Effector memory CD4-positive, alpha-beta T cell (primary cell): ENCODE measurements at places on chromosomes 16 and 17.

- DNase-seq: peak; percentile 23
Measured at GRCh38 chr16:79601092-79601930, 774 bp upstream of the MAF start.

GRCh38 chr17:42928714-42929496 is 28.3 kb downstream of the G6PC1 start:
- no peak for DNase-seq

DNA sequence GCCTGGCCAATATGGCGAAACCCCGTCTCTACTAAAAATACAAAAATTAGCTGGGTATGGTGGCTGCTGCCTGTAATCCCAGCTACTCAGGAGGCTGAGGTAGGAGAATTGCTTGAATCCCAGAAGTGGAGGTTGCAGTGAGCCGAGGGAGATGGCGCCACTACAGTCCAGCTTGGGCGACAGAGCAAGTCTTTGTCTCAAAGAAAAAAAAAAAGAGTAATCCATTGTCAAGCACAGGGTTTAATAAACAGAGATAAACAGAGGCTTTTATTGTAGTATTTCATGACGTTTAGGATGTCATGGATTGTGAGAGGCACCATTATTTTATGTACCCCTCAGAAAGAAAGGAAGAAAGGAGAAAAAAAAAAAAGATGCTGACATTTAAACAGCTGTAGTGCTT is 75.2 kb upstream of the RNU2-1 start:
- no peak for DNase-seq

DNA sequence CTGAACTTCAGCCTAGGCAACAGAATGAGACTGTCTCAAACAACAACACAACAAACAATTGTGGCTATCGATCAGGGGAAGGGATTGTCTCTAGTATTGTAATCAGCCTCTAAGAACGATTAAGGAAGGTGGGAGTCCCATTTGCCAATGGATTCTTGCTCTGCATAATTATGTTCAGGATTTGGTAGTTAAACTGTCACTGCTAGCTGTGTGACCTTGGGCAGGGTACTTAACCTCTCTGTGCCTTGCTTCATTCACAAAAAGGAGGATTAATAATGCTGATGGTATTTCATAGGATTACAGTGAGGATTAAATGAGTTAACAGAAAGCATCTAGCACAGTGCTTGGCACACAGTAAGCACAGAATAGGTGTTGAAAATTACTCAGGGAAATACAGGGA is 6.7 kb upstream of the SSTR2 start:
- DNase-seq: no peak

DNA sequence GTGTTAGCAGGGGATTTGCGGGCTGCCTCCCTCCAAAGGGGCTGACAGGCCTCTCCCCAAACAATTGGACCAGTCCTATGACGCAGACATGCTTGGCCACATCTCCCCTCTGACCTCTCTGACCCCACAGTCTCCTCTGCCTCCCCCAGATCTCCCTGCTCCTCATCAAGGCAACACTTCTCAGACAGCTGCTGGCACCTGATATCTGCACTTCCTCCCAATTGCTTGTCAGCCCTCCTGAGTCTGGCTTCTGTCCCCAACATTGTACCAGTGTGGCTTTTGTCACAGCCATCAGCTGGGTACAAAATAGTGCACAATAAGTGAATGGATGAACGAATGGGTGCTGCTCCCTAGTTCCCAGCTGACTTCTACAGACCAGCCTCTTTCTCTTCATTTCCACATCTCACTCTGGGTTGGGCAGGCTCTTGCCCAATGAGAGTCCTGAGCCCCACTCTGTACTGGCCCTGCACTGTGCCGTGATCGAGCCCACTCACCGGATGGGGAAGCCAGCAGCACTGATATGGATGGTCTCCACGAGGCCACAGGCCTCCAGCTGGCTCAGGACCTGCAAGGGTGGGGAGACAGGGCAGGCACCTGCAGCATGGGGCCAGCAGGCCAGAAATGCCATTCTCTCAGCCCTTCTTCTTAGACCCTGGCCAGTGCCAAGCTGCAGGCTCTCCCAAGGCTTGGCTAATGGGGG is 17.1 kb downstream of the ZNHIT3 start:
- no peak for DNase-seq

- no peak for DNase-seq
Measured at GRCh38 chr17:9968881-9969280, 63.8 kb upstream of the RCVRN start.

- DNase-seq: no peak
Measured at GRCh38 chr16:84726669-84727467, 27.1 kb downstream of the USP10 start.

DNA sequence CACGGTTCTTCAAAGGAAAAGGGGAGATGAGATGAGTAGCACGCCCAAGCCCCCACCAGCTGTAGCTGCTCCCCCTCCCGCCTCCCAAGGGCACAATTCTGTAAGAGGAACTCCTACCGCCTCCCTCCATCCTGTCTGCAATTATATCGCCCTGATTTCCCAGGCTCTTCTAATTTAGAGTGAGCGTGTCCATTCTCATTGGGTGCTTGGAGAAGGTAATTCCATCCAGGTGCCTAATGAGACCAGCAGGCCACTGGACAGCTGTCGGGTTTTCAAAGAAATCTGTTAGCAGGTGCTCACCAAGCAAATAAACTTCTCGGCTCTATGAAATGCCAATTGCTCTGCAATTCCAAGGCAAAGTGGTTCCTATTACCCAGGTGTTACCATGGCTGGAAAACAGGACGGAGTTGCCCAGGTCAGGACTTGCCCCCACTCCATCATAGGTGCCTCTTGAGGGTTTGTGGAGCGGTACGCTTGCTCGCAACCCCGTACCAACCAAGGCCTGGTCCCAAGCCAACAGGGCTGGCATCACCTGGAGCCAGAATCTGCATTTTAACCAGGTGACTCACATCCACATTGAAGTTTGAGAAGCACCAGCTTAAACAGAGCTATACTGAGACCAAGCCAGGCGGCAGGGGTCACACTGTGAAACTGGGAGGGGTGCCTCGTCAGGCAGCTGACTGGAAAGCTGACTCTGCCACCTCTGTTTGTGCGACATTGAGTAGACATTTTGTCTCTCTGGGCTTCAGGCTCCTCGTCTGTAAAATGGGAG is 16.5 kb upstream of the MEAK7 start:
- DNase-seq: no peak

DNA sequence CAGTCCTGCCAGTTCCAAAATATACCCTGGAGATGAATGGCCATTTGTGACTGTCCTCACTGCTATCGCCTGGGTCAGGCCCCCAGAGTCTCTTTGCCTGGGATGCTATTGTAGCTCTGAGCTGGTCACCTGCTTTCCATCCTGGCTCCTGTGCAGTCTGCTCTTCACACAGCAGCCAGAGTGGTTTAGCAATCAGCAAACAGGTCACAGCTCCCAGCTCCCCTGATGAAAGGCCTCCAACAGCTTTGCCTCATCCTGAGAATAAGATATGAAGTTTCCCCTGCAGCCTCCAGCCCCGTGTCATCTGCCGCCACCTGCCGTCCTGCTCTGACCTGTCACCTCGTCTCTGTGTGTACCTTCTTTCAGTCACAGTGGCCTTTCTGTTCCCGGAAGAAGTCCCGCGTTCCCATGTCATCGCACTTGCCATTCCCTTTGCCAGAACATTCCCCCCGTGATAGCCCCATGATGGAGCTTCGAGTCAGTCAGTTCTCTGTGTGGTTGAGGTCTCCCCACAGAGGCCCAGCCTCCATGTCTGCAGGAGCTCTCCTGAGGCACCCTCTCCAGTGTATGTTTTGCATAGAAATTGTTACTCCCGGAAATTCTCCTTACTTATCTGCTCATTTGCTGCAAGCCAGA is 281.5 kb downstream of the SNX29 start:
- DNase-seq: no peak

DNA sequence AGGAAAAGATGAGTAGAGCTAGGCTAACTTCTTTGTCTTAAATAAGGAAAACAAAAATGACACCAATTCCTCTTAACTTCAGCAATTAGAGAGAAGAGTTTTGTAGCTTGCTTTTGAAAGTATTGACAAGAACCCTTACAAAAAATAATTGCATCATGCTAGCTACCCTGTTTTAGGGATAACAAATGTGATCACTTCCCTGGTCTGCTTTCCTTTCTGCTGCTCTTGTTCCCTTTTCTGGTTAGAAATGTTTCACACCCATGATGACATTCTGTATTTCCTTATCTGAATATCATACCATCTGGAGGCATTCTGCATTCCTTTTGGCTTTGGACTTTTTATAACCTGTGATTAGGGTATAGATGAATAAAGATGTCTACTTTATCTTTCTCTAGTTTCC is 9.9 kb upstream of the SMIM36 start:
- no peak for DNase-seq

- DNase-seq: peak; percentile 38
Measured at GRCh38 chr17:38428112-38428642, at the start of gene ARHGAP23. Gene ARHGAP23 (plus strand): TSS chr17:38428464. CDS start chr17:38428486, 22 bp downstream.

DNA sequence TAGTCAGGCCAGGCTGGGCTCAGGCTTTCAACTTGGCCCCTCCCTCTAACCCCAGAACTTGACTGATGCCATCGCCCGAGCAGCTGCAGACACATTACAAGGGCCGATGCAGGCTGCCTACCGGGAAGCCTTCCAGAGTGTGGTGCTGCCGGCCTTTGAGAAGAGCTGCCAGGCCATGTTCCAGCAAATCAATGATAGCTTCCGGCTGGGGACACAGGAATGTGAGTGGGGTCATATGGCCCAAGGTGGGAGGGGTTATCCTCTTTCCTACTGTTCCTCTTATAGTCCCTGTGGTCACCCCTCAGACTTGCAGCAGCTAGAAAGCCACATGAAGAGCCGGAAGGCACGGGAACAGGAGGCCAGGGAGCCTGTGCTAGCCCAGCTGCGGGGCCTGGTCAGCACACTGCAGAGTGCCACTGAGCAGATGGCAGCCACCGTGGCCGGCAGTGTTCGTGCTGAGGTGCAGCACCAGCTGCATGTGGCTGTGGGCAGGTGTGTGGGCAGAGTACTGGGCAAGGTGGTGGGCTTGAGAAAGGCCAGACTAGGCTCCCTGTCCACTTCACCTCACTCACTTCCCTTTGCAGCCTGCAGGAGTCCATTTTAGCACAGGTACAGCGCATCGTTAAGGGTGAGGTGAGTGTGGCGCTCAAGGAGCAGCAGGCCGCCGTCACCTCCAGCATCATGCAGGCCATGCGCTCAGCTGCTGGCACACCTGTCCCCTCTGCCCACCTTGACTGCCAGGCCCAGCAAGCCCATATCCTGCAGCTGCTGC is 2.1 kb upstream of the NRN1L start:
- DNase-seq: no peak

- DNase-seq: no peak
Measured at GRCh38 chr16:85486256-85486915, 126.7 kb upstream of the GSE1 start.

DNA sequence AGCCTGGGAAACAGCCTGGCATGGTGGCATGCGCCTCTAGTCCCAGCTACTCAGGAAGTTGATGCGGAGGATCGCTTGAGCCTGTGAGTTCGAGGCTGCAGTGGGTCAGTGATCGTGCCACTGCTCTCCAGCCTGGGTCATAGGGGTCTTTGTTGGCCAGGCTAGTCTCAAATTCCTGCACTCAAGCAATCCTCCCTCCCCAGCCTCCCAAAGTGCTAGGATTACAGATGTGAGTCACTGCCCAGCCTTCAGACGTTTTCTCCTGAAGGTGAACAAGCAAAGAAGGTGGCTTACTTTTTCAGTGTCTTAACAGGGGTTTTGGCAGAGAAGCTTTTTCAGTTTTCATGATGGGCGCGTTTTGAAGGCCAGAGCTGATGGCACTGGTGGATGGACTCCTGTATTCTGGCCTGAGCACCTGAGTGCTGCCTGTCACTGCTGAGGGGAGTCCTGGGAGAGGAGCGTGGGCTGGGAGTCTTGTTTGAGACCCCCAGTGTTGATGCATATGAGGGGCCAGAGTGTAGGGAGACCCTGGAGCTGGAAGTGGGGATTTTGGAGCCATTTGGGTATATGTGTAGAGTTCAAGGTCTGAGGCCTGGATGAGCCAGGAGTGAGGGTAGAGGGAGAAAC is 41.4 kb downstream of the FOXK2 start:
- no peak for DNase-seq

DNA sequence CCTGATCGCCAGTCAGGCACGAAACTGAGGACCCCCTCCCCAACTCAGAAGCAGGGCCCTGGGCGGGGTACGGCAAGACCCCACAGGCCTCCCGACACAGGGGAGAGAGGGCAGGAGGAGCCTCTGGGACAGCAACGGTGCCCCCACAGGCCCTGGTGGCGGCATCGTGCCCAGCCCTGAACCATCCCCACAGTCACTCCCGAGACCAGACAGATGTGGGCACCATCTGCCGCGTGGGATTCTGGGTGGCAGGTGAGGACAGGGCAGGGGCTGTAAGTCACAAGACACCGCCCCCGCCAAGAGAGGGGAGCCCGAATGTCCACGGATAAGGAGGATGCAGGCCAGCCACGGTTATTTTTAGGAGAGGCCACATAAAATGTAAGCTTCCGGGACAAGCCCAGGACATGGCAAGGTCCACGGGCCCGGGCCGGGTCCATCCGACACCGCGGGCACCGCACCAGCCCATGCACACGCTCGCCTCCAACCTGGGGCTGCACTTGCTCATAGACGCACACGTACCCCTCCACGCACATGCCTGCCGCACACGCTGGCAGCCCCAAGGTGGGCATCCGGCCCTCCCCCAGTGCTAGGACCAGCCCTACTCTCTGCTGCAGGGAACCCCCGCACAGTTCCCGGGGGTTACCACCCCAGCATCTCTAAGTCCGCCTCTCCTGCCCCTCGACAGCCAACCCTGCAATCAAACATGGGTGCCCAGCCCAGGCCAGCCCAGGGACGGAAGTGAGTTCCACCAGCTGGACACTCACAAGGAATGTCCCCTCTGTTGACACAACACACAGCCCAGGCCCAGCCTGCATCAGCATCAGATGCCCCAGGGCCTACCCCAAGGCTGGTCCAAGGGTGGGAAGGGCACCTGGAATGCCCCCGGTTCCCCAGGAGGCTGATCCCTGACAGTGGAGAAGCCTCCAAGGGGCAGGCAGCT is 8.2 kb upstream of the PVALEF start:
- no peak for DNase-seq

DNA sequence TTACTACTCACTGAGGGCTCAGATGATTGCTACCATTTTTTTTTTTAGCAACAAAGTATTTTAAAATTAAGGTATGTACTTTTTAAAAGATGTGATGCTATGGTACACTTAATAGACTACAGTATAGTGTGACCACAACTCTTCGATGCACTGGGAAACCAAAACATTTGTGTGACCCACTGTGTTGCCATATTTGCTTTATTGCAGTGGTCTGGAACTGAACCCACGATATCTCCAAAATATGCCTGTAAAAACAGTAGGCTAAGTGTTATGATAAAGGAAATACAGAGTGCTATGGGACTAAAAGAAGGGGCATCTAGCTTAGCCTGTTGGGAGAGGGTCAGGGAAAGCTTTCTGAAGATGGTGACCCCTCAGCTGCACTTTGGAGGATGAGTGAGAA is 41.6 kb upstream of the HNF1B start:
- DNase-seq: no peak
